ENCODE measurements at places on chromosomes 12 and 14.

- DNase-seq = no peak
Observed at GRCh38 chr14:60963761-60964160, 17.1 kb downstream of the TRMT5 start.

DNA sequence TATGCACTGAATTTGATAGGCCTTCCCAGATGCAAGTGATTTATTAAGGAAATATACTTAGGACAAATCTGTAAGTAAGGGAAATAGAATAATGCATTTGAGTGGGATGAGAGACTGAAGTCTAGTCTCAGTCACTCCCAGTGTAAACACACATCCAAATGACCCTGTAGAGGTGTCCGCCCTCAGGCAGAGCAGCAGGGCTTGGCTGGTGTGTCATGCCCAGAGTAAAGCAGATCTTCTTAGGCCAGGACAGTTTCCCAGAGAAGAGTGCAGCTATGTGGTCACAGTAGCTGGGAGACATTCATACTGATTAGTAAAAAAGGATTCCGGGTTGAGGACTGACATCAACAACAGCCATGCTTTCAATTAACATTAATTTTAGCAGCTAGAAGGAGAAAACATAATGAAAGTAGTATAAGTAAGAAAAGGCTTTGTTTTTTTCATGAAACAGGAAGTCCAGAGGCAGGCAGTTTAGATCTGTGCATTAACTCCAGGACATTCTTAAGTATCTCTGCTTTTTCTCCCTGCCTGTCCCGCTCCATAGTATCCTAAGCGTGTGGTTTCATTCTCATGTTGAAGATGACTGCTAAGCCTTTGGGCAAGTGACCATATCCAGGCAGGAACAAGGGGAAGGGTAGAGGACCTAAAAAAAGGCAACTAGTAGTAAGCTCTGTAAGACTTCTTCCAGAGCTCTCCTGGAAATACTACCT lies 35.7 kb downstream of the CNTN1 start:
- no peak for DNase-seq

DNA sequence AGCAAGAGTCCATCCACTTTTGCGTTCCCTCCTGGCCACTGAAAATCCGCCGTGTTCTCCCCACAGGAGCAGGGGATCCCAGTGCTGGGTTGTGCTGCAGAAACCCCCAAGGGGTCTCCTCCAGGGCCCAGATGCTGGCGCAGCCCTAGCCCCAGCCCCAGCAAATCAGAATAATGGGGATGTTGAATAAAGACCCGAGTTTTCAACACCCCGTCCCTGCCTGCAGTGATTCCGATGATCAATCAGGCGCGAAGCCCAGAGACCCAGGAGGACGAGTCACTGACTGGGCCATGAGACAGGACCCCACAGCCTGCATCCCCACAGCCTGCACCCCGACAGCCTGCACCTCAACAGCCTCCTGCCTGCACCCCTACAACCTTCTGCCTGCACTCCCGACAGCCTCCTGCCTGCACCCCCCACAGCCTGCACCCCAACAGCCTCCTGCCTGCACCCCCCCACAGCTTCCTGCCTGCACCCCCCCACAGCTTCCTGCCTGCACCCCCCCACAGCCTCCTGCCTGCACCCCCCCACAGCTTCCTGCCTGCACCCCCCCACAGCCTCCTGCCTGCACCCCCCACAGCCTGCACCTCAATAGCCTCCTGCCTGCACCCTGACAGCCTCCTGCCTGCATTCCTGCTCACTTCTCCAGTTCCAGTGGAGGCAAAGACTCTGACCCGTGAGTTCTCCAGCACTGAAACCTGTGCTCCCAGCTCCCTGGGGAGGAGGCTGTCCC lies 37.2 kb downstream of the TNFAIP2 start:
- DNase-seq = no peak

- no peak for DNase-seq
Observed at GRCh38 chr14:31300296-31300695, 92.7 kb upstream of the HECTD1 start.

GRCh38 chr12:132284071-132284826 lies 45.1 kb downstream of the GALNT9 start:
- no peak for DNase-seq

Data from NCI-H510A (cell line).